Mucosa of descending colon (tissue), 3 donors: ENCODE measurements at places on chromosomes 4 and X. TPM values are rescaled to one million over a fixed set of nuclear protein-coding genes. Genes with fewer than 3 reads are reported as not detected.

The ATP7A gene
- total RNA-seq, result 11.2 TPM

The TRPC5OS gene
- total RNA-seq, result not detected

GRCh38 chr4:60657041-60657440 is 543.1 kb upstream of the ADGRL3 start:
- DNase-seq, result no peak

DNA sequence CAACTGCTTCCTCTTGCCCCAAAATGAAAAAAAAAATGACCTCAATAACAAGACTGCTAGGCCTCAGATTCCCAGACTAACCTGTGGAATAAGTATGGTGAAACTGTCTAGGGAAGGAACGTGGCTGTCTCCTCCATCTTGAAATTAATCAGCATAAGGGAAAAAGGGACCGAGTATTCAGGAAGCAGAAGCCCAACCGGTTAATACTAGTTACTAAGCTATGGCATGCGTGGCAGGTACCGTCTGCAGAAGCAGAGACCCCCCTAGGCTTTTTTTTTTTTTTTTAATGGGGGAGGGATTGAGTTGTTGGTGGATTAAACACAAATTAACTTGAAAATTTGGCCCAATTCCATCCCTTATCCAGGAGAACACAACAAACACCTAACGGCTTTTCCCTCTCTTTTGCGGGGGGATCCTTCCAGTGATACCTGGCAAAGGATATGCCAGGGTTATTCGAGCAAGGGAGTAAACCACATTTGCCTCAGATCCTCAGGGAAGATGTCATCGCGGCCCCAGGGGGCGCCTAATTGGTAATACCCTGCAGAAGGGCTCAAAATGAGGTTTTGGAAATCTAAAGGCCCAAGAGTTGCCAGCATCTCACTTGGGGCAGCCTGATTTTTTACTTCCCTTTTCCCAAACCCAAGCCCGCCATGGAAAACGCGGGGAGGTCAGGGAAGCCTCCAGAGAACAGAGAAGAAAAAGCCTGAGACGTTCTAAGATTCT is 893 bp downstream of the RLIM start:
- no peak for DNase-seq

DNA sequence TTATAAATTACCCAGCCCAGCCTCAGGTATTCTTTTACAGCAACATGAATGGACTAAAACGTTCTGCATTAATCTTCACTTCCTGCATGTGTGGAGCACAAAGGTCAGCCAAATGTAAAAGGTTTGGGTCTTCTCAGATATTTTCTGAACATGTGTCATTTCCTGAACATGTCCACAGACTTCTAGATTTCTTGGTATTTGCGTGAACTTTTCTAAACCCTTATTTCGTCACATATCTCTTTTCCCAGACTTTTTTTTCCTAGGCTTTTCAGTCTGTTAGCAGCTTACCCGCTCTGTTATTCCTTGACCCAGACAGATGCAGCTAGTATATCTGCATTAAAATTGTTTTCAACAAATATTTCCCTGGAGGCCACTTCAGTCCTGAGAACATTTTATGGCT is 57.3 kb upstream of the USP51 start:
- DNase-seq, result no peak

DNA sequence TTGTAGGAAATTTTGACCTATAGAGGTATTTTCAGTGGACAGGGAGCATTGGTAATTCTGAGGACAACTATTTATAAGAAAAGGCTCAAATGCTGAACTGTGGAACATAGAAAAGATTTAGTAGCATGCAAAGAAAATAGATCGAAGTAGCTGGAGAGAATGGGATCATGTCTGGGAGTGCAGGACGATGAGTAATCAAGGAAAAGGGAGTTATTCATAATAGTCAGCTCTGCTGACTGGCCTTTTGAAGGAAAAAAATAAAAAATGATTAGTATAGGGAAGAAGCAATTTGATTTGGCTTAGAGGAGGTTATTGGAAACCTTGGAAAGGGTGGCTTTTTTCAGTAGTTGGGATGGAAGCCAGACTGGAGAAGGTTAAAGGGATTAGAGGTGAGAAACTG is 22.9 kb upstream of the ANK2 start:
- DNase-seq, result no peak

DNA sequence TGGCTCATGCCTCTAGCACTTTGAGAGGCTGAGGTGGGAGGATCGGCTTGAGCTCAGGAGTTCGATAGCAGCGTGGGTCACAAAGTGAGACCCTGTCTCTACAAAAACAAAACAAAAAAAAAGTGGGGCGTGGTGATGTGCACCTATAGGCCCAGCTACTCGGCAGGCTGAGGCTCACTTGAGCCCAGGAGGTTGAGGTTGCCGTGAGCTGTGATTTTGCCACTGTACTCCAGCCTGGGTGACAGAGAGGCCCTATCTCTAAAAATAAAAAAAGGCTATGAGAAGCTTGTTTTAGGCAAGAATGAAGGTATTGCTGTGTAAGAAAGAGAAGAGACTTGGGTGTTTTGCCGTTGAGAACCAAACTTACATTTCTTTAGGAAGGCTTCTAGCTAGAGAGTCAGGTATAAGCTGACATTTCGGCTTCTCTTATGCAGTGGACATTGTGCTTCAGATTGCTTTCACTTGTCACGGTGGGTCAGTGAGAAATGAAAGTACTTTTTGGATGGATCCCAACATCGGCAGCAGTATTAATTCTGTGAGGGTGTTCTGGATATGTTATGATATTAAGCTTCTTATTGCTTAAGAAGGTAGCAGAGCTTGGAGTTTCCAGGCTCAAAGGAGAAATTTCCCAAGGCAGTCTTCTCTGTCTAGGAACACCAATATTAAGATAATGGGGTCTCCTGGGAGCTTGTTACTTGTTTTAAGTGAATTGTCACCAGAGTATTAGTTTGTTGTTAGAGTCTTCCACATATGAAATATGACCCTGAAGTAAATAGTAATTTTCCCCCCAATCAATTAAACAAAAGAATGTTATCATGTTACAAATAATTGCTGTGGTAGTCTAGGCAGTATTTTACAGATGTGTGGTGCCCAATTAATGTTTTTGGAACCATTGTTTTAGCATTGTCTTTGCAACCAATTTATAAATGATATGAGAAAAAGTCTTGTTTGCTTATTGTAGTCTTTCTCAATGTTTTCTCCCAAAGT is 17.6 kb downstream of the TMEM131L start:
- DNase-seq, result no peak

DNA sequence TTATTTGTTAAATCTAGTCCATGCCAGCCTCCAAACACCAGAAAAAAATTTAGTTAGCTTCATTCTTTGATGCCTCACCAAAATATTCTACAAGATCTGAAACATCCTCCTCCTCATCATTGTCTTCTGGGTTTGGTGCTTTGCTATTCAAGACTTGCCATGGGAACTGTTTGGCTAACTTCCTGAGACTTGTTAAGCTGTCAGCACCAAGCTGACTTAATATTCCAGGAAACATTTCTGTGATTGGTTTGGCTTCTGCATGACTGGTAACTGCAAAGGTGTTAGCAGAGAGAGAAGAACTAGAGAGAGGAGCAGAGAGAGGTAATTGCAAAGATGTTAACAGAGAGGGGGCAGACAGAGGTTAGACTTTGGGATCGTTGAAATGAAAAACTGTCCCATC is 101.3 kb downstream of the PALLD start:
- no peak for DNase-seq
